ENCODE measurements at places on chromosomes 2 and 18.

GRCh38 chr2:34102339-34102738, 503.2 kb upstream of the FAM98A start:
- DNase-seq, result no peak

GRCh38 chr2:151087377-151087776, 174.3 kb downstream of the RBM43 start:
- no peak for DNase-seq

DNA sequence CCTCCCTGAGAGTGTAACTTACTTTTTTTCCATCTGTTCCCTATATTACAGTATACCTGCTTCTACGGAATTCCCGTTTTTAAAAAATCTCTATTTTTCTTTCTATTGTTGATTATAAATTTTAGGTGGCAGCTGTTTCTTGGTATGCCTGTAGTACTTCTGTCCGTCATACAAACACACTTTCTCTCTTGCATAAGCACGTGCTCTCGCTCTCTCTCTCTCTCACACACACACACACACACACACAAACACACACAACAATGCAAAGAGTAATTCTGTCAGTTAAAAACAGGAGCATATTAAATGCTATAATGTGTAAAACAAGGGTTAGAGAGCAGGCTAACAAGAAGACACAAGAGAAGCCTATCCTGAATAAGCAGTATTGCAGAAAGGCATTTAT, 140.5 kb downstream of the THADA start:
- DNase-seq, result no peak

DNA sequence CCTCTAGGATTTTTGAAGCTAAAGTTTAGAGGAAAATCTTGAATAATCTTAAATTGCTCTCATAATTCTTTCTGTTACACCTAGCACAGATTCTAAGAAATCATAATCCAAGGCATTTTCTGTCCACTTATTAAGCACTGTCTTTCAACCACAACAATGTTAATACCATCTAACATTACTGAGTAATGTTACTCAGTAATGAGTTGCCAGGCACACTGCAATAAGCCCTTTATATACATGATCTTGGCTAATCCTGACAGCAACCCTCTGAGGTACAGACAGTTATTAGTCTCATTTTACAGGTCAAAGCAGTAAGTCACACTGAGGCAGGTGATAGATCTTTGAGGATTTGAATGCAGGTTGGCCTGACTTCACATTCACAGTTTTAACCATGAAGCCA, 291.9 kb downstream of the ALK start:
- no peak for DNase-seq

GRCh38 chr2:140639628-140640027, 1491.2 kb downstream of the LRP1B start:
- DNase-seq, result no peak

- DNase-seq, result no peak
These were observed 1.1 kb downstream of the MARCHF4 start for GRCh38 chr2:216370961-216371712.

DNA sequence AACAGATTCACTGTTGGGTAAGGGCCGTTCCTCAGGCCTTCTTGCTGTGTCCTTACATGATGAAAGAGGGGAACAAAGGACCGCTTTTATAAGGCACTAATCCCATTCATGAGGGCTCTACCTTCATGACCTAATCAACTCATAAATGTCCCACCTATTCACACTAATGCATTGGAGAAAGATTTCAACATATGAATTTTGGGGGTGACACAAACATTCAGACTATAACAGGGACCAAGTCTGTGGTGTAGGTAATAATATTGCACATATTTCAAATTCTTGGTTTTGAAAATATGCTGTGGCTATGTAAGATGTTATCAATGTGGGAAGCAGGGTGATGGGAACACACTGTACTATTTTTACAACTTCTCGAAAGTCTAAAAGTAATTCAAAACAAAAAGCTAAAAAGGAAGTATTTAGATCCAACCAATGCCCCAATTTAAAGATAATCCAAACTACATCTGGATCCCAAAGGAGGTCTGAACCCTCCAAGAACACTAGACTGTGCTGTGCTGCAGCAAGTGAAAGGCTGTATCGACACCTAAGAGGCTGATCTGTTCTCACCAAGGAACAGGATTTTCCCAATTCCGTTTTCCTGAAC, 82.4 kb upstream of the TGIF1 start:
- DNase-seq, result no peak

GRCh38 chr2:105100046-105100840, 62.4 kb downstream of the MRPS9 start:
- no peak for DNase-seq

All from hippocampal formation (tissue), 2 donors.